H4 (cell line): ENCODE measurements at places on chromosomes 2 and 18.

- DNase-seq = peak; percentile 54
These were observed 1.1 kb upstream of the RNU4ATAC start for GRCh38 chr2:121529439-121530211.

GRCh38 chr2:208906330-208906729 is 499.7 kb downstream of the PTH2R start:
- no peak for DNase-seq

GRCh38 chr2:110197452-110197851 is 7.4 kb downstream of the NPHP1 start:
- no peak for DNase-seq

GRCh38 chr2:146048141-146048540 is 1528.2 kb upstream of the ZEB2 start:
- DNase-seq = no peak

DNA sequence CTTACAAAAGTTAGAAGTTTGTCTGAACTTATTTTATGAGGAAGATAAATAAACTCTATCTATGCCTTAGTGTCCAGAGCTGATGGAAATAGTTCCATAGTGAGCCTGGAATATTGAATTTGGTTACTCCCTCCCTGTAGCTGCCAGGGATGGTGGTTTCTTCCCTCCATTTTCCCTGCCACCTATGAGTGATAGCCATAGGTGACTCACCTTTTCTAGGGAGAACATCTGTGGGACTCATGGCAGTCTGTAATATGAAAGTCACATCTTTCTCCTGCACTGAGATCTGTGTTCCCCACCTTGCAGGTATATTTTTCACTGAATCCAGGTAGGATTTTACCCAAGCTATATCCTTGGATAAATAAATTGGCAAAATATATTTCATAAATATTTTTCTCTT is 148.8 kb downstream of the TPGS2 start:
- DNase-seq = no peak
